ENCODE measurements at places on chromosomes 3 and 15. TPM values are rescaled to one million over a fixed set of nuclear protein-coding genes. Genes with fewer than 3 reads are reported as not detected.

KLF15 gene
- 1.5 TPM for total RNA-seq

KLHL40 gene
- total RNA-seq, result not detected

XIRP1 gene
- not detected for total RNA-seq

CAPN7 gene
- 43.5 TPM for total RNA-seq

STX19 gene
- total RNA-seq, result not detected

ATP11B gene
- 74.8 TPM for total RNA-seq

FSD2 gene
- total RNA-seq, result not detected

TYRO3 gene
- 14.4 TPM for total RNA-seq

IQCF5 gene
- not detected for total RNA-seq

KLF13 gene
- total RNA-seq, result 14.7 TPM

Data from uterine smooth muscle cell (primary cell).